ENCODE measurements at places on chromosomes 3 and 15. TPM values are rescaled to one million over a fixed set of nuclear protein-coding genes. Genes with fewer than 3 reads are reported as not detected.

The PLSCR2 gene
- 2.7 TPM for total RNA-seq

DNA sequence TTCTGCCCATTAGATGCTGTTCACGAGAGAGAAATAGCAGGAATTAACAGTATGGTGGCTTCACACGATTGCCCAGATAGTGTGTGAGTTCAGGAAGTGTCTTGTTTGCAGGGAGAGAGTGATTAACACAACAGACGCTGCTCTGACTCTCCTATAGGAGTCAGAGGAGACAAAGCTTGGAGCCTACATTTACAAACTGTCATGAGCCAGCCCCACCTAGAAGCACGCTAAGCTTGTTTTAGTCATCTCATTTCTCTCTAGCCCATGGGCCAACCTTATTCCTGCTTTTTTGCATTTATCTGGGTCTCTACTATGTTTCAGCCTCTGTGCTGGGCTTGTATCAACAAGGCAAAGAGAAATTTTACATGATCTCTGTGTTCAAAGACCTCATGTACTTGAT is 128.3 kb upstream of the BFSP2 start:
- no peaks in the 10 kb centered on the region for H3K27me3 ChIP-seq
- DNase-seq = no peak
- H3K36me3 ChIP-seq = no peaks in the 10 kb centered on the region
- H3K4me1 ChIP-seq = no peaks in the 10 kb centered on the region
- H3K27ac ChIP-seq = no peak overlapping the region

The ZNF660 gene
- total RNA-seq = 19.9 TPM

DNA sequence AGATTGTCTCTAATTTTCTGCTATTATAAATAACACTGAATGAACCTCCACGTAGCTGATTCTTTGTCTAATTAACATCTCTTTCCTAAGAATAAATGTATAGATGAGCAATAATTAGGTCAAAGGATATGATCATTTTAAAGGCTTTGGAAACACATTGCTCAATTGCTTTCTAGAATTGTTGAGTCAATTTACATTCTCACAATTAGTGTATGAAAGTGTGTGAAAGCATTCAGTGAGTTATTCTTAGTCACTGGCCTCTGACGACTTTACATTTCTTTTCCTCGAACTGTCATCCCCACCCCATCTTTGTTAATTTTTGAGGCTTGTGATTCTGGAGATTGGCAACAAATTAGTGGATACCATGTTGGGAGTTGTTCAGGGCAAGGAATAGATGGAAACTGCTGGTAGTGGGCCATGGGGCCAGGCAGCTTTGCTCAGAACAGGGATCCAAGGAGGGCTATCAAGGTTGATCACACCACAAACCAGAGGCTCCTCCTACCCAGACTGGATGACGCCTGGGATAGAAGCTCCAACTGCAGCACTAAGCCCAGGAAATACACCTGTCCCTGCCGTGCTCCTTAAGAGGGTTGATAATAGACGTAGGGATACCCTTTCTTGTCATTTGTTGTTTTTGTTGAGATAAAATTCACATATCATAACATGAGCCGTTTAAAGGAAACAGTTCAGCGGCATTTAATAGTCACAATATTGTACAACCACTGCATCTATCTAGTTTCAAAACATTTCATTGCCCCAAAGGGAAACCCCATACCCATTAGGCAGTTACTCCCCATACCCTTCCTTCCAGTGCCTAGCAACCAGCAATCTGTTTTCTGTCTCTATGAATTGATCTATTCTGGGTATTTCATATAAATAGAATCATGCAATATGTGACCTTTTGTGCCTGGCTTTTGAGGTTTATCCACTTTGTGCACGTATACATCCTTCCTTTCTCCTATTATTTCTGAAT is 27.9 kb downstream of the EIF1B start:
- no peak overlapping the region for H3K27ac ChIP-seq
- H3K36me3 ChIP-seq = no peaks in the 10 kb centered on the region
- H3K4me3 ChIP-seq = no peak overlapping the region
- H3K27me3 ChIP-seq = peaks cover 8% of the 10 kb centered on the region
- peaks cover 3% of the 10 kb centered on the region for H3K4me1 ChIP-seq
- no peak for DNase-seq

DNA sequence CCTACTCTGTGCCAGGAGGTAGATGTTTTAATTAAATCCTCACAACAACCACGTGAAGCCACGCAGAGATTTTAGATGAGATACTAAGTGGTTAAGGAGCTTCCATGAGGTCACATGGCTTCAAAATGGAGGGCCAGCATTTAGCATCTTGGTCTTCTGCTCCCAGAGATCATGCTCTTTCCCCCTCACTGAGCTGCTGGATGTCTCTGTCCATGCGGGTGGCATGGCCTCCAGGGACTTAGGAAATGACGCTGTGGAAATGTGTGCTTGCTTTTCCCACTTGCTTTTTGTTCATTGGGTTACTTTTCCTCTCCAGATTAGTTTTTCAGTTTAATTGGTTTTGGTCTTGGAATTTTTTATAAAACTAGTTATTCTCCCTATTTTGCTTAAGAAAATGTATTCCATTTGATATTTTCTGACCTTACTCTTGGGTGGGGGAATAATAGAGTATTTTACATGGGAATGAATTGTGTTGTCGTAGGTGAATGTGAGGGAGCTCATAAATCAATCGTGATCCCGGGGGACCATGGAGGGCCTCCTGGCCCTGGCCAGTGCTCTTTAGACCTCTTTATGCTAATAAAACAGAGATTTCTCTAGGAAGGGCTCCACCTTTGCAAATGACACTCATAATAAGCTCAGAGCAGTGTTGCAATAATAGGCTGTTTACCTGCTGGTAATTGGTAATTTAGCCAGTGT is 376.0 kb upstream of the ONECUT1 start:
- H3K36me3 ChIP-seq = no peaks in the 10 kb centered on the region
- no peaks in the 10 kb centered on the region for H3K27me3 ChIP-seq
- no peak overlapping the region for H3K27ac ChIP-seq
- DNase-seq = no peak
- no peak overlapping the region for H3K4me3 ChIP-seq
- H3K4me1 ChIP-seq = peaks cover 3% of the 10 kb centered on the region
